ENCODE measurements at places on chromosomes 7 and 10. TPM values are rescaled to one million over a fixed set of nuclear protein-coding genes. Genes with fewer than 3 reads are reported as not detected.
A peak's percentile ranks its signal among the peaks of the same experiment; 100 is the strongest.

DNA sequence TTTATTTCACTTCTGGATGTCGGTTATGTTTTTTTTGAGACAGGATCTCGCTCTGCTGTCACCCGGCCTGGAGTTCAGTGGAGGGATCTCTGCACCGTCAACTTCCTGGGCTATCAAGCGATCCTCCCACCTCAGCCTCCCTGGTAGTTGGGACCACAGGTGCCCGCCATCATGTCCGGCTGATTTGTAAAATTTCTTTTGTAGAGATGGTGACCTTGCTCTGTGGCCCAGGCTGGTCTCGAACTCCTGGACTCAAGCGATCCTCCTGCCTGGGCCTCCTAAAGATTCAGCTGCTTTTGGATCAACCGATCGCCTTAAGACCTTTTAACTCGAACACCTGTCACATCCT, 606 bp upstream of the RABGEF1 start:
- no peak for DNase-seq

DNA sequence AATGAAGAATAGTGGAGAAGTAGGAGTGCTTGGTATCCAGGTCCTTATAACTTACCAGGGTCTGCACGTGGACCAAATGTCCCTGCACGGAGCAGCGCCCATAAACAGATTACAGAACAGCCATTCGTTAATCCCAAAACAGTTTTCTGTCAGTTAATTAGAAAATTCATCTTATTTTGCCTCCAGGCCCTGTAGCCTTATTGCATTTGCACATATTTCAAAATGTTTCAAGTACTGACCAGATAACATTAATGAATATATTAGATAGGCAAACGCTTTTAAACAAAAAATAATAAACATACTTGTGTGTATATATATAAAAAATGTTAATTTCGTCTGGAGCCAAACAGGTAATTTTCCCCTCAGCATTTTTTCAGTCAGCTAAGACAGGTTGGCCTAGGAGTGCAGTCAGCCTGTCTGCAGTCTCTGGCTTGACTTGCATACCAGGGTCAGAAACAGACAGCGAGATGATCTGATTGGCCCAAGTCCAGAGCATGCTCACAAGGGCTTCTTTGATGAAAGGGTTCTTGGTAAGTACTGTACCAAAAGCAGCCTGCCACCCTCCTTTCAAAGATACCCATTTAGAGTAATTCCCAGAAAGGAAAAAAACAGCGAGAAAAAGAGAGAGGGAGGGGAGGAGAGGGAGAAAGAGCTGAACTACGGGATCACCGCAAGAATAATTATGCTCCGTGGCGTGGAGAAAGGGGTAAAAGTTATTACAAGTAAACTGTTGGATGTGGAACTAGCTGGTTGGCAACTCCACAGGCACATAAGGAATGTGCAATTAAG, 194.4 kb upstream of the TCF7L2 start:
- peak; percentile 15 for DNase-seq

DNA sequence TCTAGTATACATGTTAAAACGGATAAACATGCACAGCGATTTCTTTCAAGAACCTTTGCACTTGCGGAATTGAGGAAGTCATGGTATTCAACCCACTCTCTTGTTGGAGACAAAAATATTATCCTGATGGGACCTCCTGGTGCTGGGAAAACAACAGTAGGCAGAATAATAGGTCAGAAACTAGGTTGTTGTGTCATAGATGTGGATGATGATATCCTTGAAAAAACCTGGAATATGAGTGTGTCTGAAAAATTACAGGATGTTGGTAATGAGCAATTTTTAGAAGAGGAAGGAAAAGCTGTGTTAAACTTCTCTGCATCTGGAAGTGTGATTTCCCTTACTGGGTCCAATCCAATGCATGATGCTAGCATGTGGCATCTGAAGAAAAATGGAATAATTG, 6.9 kb downstream of the THNSL1 start:
- no peak for DNase-seq

DNA sequence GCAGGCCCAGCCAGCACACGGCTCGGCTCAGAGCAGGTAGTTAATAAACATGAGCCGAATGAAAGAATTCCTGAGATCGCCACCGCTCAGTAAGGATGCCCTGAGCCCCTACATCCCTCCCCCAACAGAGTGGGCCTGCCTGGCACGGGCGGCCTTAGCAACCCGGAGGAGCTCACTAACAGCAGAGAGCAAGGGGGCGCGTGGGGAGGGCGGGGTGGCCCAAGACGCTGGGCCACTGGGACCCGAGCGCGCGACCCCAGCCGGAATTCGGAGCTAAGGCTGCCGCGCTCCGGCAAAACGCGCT, 403 bp upstream of the ENO4 start:
- DNase-seq = no peak

DNA sequence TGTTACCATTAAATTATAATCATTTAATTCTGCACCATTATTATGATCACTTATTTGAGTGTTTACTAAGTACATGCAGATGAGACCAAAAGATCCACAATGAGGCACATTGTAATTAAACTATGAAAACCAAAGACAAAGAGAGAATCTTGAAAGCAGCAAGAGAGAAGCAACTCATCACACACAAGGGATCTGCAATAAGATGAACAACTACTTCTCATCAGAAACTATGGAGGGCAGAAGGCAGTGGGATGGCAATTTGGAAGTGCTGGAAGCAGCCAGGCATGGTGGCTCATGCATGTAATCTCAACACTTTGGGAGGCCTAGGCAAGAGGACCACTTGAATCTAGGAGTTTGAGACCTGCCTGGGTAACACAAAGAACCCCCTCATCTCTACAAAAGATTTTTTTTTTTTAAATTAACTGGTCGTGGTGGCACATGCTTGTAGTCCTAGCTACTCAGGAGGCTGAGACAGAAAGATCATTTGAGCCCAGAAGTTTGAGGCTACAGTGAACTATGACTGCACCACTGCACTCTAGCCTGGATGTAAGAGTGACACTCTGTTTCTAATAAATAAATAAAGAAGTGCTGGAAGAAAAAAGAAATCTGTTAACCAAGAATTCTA, 47.7 kb downstream of the CDK6 start:
- DNase-seq = no peak

- DNase-seq = peak; percentile 58
Measured at GRCh38 chr10:32338262-32338661, 8.7 kb downstream of the EPC1 start.

GRCh38 chr7:121914676-121915279, 41.8 kb downstream of the PTPRZ1 start:
- DNase-seq = no peak

- DNase-seq = no peak
Measured at GRCh38 chr10:108014145-108014901, 849.8 kb upstream of the SORCS1 start.

DNA sequence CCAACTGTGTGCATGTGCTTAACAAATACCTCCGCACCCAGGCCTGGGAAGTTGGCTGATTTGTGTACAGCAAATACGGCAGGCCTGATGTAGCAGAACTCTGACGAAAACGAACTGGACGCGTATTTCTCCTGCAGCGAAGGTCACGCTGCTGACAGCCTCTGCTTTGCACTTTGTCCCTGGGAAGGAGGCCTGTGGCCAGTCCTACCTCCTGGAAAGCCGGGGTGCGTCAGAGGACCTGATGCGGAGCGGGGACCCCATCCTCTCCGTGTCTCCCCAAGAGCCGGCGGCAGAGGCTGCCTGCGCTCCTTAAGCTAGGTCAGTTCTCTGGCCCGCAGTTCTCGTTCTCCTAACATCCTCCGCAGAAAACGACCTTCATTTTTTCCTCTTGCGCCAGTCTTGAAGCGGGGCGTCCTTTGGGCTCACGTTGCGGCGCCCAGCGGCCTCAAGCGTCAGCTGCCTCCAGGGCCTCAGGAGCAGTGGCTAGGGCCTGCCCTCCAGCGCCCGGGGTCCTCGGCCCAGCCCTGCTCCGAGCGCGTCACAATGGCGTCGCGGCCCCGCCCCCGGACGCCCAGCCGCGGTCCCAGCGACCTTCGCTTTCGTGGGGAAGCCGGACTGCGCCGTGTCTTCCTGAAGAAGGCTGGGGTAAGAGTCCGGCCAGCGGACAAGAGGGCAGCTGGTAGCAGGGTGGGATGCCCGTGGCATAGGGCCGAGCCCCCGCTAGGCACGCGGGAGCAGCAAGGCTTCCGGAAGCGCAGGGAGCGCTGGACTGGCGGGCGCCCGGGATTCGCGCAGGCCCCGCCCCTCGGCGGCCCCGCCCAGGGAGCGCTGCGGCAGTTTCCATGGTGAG, at the start of gene ZNF487:
ZNF487 (plus strand) TSS at position 821 of the 850 bp plus-strand sequence. CDS start 38,703 bp downstream, outside the sequence.
- DNase-seq = peak; percentile 82

DNA sequence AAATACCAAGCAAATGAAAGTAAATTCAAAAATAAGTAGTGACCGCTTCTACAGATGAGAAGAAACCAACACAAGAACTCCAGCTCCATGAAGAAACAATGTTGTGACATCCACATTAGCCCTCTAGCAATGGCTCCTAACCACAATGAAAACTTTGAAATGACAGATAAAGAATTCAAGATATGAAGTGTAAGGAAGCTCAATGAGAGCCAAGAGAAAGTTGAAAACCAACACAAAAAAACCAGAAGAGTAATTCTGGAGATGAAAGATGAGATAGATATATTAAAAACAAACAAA, 68.2 kb upstream of the DDC start:
- DNase-seq = peak; percentile 73

GRCh38 chr10:73432646-73433537, 469 bp downstream of the MSS51 start:
- no peak for DNase-seq

- DNase-seq = no peak
Measured at GRCh38 chr10:6274484-6274883, 71.8 kb downstream of the PFKFB3 start.

GRCh38 chr10:127044186-127044585, 139.0 kb downstream of the DOCK1 start:
- DNase-seq = no peak

GRCh38 chr10:74587109-74587854, 239.1 kb upstream of the KAT6B start:
- no peak for DNase-seq

DNA sequence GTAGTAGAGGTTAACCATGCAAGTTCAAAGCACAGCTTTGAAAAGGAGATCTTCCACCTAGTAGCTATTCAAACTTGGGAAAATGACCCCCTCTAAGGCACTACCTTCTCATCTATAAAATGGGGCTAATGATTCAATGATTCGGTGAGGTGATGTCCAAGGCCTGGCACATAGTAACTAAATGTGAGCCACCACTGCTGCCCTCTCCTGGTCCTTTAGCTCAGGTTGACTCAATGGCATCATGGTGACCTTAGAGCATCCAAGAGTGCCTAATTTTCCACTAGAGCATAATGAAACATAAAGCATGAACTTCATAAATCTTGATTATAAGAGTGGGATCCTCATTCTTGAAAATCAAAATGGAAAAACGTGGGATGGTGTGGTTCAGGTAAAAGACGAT, 16.3 kb upstream of the PLCE1 start:
- DNase-seq = no peak

The GUSB gene
- total RNA-seq = 30.3 TPM

The OPN1SW gene
- not detected for total RNA-seq

The FAM25G gene
- total RNA-seq = not detected

The TPK1 gene
- 2.7 TPM for total RNA-seq

The PRLHR gene
- not detected for total RNA-seq

The ATP5F1C gene
- total RNA-seq = 547 TPM

The CUZD1 gene
- 0.48 TPM for total RNA-seq

The FAM131B gene
- not detected for total RNA-seq

The GSDME gene
- total RNA-seq = 20.2 TPM

The MYOF gene
- 57.1 TPM for total RNA-seq

All from RPMI7951 (cell line).